ENCODE measurements at places on chromosomes 12 and 14. TPM values are rescaled to one million over a fixed set of nuclear protein-coding genes. Genes with fewer than 3 reads are reported as not detected.

The KLHDC1 gene
- 0.30 TPM for total RNA-seq

The ASCL1 gene
- total RNA-seq: not detected

The PARP11 gene
- 6.4 TPM for total RNA-seq

The TDRD9 gene
- total RNA-seq: 0.84 TPM

The ESR2 gene
- not detected for total RNA-seq

The PLD4 gene
- not detected for total RNA-seq

The KRT82 gene
- not detected for total RNA-seq

The BDKRB2 gene
- total RNA-seq: 9.5 TPM

The ANKRD33 gene
- not detected for total RNA-seq

The ARG2 gene
- total RNA-seq: 2.4 TPM

The PTPRB gene
- under 0.01 TPM for total RNA-seq

The NGB gene
- not detected for total RNA-seq

The CMA1 gene
- total RNA-seq: not detected

The AICDA gene
- total RNA-seq: not detected

The MIA2 gene
- total RNA-seq: 7.7 TPM

The DTD2 gene
- total RNA-seq: 31.2 TPM

The CHMP4A gene
- 32.4 TPM for total RNA-seq

The SUSD6 gene
- 4.4 TPM for total RNA-seq

The FAM222A gene
- total RNA-seq: 0.15 TPM

The REC8 gene
- 64.6 TPM for total RNA-seq

The TTC6 gene
- under 0.01 TPM for total RNA-seq

The SPX gene
- 1.2 TPM for total RNA-seq

The TMCC3 gene
- total RNA-seq: 0.74 TPM

The RFX4 gene
- total RNA-seq: not detected

The SLCO1B1 gene
- not detected for total RNA-seq

The HRK gene
- not detected for total RNA-seq

The SEL1L gene
- total RNA-seq: 37.5 TPM

The KRT7 gene
- total RNA-seq: 9.2 TPM

The RAD9B gene
- under 0.01 TPM for total RNA-seq

The MIP gene
- not detected for total RNA-seq

The PTPRO gene
- total RNA-seq: 0.15 TPM

The IL26 gene
- total RNA-seq: not detected

The DYNLL1 gene
- total RNA-seq: 400 TPM

The OR4E2 gene
- total RNA-seq: not detected

The SYT10 gene
- total RNA-seq: not detected

The NKX2-8 gene
- not detected for total RNA-seq

The NXPH4 gene
- total RNA-seq: 1.5 TPM

The SH2B3 gene
- total RNA-seq: 29.4 TPM

The TMX1 gene
- 22.0 TPM for total RNA-seq

The RFLNA gene
- 0.34 TPM for total RNA-seq

The PDZRN4 gene
- total RNA-seq: not detected

The CLEC12A gene
- not detected for total RNA-seq

The CIT gene
- total RNA-seq: 34.6 TPM

The DUSP16 gene
- 11.8 TPM for total RNA-seq

The NTN4 gene
- 3.6 TPM for total RNA-seq

The TSPAN19 gene
- under 0.01 TPM for total RNA-seq

The CMKLR1 gene
- under 0.01 TPM for total RNA-seq

The RIC8B gene
- total RNA-seq: 8.2 TPM

The LRRC9 gene
- not detected for total RNA-seq

The ANKRD9 gene
- 23.2 TPM for total RNA-seq
